Dermis blood vessel endothelial cell (primary cell): ENCODE measurements at places on chromosomes 5 and 9. TPM values are rescaled to one million over a fixed set of nuclear protein-coding genes. Genes with fewer than 3 reads are reported as not detected.

AQP3 gene
- under 0.01 and 0.51 TPM in 2 replicates for total RNA-seq

PCBD2 gene
- 4.8 and 8.6 TPM in 2 replicates for total RNA-seq

DNA sequence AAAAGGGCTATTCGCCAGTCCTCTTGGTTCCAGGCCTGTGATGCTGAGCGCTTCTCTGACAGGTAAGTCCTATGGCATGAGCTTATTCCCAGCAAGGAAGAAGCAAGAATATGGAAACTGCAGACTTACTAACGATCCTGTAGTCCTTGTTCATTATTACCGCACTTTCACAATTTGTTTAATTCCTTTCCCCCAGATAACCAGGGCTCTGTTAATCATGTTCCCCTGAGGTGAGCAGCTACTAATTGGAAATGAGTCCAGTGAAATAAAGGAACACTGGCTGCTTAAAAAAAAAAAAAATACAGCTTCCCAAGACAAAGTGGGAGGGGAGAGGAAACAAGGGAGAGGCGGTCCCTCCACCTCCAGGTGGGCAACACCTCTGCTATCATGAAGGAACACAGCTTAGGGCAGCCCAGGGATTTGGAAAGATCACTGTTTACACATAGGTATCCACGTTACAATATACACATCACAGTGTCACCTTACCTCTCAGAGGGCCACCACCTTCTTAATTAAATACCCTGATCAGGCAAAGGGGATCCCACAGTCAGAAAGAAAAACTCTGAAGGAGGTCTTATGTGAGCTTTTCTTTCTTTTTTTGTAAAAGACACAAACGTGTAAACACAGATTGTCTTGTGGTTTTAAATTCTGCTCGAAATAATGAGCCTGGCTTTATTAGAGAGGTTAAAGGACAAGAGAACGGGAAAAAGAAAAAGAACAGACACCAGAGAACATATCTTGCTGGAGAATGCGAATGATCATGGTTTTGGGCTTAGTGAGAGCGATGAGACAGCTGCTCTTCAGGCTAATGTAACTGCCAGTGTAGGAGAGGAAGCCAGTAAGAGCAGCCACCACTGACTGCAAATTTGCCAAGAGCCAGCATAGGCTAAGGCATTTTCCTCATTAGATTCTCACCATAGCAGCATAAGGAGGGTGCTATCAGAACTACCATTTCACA, 258.6 kb downstream of the CRB2 start:
- no peak for DNase-seq

RAB24 gene
- total RNA-seq, result 12.8 and 20.8 TPM in 2 replicates

- no peak for DNase-seq
These were observed 2.8 kb downstream of the SLC31A2 start for GRCh38 chr9:113153599-113153998.

- no peak for DNase-seq
These were observed 67.8 kb upstream of the SLC1A1 start for GRCh38 chr9:4422495-4422894.

FBXL17 gene
- 6.5 and 8.3 TPM in 2 replicates for total RNA-seq

DNA sequence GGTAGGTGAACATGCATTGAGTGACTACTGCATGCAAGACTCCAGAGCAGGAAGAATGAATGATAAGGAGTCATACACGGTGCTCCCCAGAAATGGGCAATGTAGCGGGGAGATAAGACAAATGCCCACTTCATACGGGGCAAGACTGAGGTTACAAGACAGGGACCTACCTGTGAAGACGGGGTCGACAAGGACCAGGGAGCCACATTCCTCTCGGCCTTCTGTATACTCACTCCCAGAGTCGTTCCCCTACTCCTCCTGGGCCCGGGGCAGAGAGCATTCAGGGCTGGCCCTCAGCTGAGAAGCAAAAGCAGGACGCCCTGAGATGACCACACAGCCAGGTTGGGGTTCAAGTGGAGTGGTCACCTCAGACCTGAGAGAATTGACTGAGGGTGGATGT, 26.7 kb downstream of the PITX1 start:
- DNase-seq, result no peak

- peak; percentile 69 for DNase-seq
These were observed 95.7 kb downstream of the KCNT1 start for GRCh38 chr9:135797507-135798262.

SECISBP2 gene
- total RNA-seq, result 30.0 and 30.1 TPM in 2 replicates

DNA sequence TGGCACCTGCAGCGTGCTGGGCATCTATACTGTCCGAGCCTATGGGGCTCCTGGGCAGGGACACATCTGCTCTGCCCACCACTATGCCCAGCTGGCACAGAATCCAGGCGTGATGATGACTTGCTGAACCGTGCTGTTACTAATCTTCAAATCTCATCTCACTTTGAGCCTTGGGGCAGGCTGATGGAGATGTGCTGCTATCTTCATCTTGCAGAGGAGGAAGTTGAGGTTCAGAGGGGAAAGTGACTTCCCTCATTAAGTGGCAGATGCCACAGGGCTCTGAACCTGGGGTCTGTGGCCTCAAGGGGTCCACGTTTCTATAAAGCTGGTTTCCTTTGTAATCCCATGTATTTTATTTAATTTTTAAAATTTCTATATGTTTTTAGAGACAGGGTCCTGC, 4.7 kb downstream of the SLC2A6 start:
- DNase-seq, result no peak

DNA sequence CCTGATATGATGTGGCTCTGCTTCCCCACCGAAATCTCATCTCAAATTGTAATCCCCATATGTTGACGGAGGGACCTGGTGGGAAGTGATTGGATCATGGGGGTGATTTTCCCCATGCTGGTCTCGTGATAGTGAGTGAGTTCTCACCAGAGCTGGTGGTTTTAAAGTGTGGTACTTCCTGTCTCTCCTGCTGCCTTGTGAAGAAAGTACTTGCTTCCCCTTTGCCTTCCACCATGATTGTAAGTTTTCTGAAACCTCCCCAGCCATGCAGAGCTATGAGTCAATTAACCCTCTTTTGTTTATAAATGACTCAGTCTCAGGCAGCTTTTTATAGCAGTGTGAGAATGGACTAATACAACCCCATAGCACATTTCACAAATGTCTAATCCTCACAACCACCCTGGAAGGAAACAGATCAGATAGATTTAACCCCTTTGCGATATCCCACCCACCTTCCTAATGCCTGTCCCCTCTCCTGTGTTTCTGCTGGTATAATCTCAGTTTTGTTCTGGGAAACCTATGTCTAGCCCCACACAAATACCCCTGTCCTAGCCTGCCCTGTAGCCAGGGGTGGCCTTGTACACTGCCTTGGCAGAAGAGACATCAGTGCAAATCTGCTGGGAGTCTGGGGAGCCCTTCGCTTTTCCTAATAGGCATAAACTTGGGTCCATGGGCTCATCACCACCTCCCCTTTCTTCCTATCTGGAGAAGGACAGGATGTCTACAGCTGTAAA, 157.0 kb upstream of the RAI14 start:
- DNase-seq, result peak; percentile 84

GRCh38 chr5:102796009-102796408, 40.9 kb downstream of the PAM start:
- peak; percentile 23 for DNase-seq

TRIM32 gene
- total RNA-seq, result 19.3 and 21.6 TPM in 2 replicates

GRCh38 chr9:101514071-101514470, 19.6 kb upstream of the RNF20 start:
- no peak for DNase-seq

LHX2 gene
- total RNA-seq, result not detected in 2 replicates

RETREG1 gene
- 0.19 and 0.51 TPM in 2 replicates for total RNA-seq

DNA sequence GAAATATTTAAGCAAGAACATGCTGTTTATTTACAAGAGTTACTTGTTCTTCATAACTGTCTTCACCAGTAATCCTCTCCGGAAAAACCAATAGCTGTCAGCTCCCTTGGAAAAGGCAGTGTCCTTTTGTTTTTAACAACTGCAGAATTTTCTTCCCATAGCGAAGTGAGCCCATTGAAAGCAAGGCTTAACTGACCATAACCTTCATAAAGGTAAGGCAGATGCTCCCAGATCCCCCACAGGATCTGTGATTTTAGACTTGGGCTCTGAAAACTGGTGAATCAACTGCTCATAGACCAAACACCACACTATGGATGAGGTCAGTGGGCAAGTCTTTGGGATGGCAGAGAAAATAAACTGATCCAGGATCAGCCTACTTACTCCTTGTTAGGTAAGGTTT, 155.0 kb downstream of the GLIS3 start:
- DNase-seq, result no peak

- DNase-seq, result peak; percentile 55
These were observed 34.4 kb downstream of the INSYN2B start for GRCh38 chr5:169945831-169946261.

- DNase-seq, result no peak
These were observed 22.5 kb upstream of the ARL14EPL start for GRCh38 chr5:116009806-116010205.

PCDHB4 gene
- total RNA-seq, result 0.17 and 0.19 TPM in 2 replicates
